ENCODE measurements at places on chromosomes 3 and 15.
A peak's percentile ranks its signal among the peaks of the same experiment; 100 is the strongest.

- DNase-seq = no peak
Observed at GRCh38 chr3:35602395-35602936, 36.9 kb upstream of the ARPP21 start.

GRCh38 chr3:27500035-27500434, 15.9 kb upstream of the SLC4A7 start:
- DNase-seq = no peak

DNA sequence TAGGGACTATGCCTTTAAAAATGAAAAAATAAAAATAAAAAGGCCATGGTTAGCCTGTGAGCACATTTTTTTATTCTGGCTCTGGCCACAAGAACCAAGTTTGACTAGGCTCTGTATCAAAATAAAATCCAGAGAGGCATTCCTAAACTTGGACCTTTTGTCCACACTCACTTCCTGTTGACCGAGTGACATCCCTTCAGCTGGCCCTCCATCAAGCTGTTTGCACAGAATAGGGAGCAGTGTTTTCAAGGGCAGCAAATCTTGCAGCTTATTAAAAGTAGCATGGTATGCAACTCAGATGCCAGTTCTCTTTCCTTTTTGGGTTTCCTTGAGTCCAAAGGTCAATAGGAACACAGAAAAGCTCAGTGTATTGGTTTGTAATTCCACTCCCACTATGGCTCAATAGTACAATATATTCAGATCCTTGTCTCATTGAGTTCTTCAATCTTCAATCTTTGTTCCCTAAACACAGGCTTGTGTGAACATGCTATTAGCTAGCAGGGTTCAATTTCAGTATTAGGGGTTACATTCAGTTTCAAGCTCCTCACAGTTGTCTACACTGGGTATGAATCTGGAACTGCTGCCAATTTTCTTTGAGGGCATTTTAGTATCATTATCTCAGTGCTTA, 244.5 kb downstream of the RBMS3 start:
- DNase-seq = no peak

- peak; percentile 10 for DNase-seq
Observed at GRCh38 chr15:68278595-68279405, 1.3 kb downstream of the FEM1B start.

GRCh38 chr15:33913459-33913858, 54.8 kb upstream of the CHRM5 start:
- no peak for DNase-seq

GRCh38 chr15:92654662-92655061, 913 bp downstream of the FAM174B start:
- no peak for DNase-seq

- no peak for DNase-seq
Observed at GRCh38 chr3:112000966-112001365, 2.2 kb downstream of the TAGLN3 start.

Data from germinal center (tissue), 1 donor.